ENCODE measurements at places on chromosomes 11 and 22.

- no peak for DNase-seq
These were observed 44.5 kb downstream of the GALNT18 start for GRCh38 chr11:11577251-11577855.

DNA sequence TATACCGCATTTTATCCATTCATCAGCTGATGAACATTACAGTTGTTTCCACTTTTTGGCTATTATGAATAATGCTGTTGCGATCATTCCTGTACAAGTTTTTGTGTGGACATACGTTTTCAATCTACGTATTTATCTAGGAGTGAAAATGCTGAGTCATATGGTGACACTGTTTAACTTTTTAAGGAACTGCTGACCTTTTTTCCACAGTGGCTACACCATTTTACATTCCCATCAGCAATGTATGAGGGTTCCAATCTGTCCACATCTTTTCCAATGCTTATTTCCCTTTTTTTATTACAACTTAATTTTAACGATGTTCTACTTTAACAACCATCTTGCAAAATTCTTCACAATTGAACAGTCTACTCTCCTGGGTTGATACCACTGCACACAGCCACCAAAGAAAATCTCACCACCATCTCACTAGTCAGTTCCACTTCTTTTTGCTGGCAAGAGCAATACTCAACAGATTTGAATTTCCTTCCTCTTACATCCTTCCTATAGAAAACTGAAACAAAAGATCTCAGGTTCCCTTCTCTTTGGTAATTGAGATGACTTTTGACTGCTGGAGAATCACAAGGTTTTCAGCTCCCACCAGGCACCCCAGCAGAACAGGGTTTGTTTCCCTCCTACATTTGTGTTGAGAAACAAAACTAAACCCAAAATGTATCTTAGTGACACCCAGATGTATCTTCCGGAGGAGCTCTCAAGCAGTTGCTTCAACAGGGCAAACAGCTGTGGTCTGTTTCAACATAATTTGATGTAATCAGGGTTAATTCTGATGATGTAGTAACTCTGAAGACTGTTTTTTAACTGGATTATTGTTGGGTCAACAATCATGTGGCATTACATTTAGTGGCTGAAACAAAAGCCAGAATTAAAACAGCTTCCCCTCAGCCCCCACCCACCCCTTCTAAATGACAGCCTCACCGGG, 7.0 kb upstream of the GAB2 start:
- DNase-seq: no peak

GRCh38 chr11:77558380-77558779, 31.4 kb upstream of the AQP11 start:
- DNase-seq: no peak

GRCh38 chr11:18704698-18705097, 6.1 kb downstream of the TMEM86A start:
- no peak for DNase-seq

GRCh38 chr11:61378713-61379313, 13.6 kb upstream of the TMEM216 start:
- no peak for DNase-seq

- no peak for DNase-seq
These were observed 1.5 kb downstream of the ANO9 start for GRCh38 chr11:440065-441042.

DNA sequence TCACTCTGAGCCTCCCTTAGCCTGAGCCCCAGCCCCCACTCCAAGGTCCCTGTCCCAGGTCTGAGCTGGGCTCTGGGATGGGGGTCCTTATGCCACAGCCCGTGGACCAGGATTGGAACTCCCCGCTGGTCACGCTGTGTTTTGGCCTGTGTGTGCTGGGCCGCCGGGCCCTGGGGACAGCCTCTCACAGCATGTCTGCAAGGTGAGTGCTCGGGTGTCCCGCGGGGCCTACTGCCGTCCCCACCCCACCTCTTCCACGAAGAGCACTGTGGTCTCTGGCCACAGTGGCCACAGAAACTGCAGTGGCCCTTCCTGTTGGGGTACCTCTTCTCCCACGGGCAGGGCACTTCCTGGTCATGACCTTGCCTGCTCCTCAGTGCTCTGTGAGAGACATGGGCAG, 3.5 kb upstream of the SIPA1 start:
- DNase-seq: no peak

DNA sequence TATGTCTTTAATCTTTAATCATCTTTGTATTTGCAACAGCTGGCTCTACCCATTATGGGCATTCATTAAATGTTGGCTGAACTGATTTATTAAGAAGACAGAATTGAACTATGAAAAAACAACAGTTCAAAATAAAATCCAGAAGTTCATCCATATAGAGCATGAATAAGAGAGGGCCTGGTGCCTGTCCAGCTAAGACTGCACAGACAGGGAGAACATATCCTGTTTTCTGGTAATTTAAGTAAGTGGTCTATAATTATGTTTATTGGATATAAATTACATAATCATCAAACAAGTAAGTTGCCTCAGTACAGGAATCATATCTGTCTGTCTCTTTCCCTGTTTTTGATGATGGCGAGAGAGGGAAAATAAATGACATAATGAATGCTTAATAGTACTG, 137.2 kb downstream of the RBFOX2 start:
- DNase-seq: no peak

Measured in CD4-positive, alpha-beta T cell treated with Interleukin-17A for 4 hours (primary cell).